ENCODE measurements at places on chromosomes 11 and 22. TPM values are rescaled to one million over a fixed set of nuclear protein-coding genes. Genes with fewer than 3 reads are reported as not detected.

The GUCY1A2 gene
- not detected for total RNA-seq

The SIDT2 gene
- total RNA-seq, result 17.3 TPM

The PAMR1 gene
- total RNA-seq, result not detected

The SOX10 gene
- not detected for total RNA-seq

The SERPING1 gene
- total RNA-seq, result not detected

The DNAL4 gene
- 5.5 TPM for total RNA-seq

The SLCO2B1 gene
- total RNA-seq, result not detected

The SYT13 gene
- not detected for total RNA-seq

The CCDC34 gene
- 26.8 TPM for total RNA-seq

The MTMR3 gene
- 21.3 TPM for total RNA-seq

The RASL10A gene
- not detected for total RNA-seq

The DCHS1 gene
- total RNA-seq, result 1.6 TPM
